ENCODE measurements at places on chromosomes 11 and 22.

DNA sequence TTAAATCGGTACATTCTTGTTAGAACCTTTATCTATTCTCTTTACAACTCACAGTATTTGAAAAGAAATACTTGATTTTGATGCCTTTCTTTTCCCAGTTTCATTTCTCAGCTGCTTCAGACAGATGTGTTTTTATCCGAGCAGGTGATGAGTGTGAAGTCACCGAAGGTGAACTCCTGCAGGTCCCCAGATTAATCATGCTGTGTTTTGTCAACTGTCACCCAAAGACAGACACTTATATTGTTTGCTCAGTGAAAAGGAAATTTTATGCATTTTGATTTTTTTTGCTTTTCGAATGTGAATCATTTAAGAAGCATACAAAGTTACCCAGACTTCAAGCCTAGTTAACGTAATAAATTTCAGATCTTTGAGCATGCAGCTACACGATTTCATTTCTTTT, 7.8 kb upstream of the TMPRSS13 start:
- DNase-seq, result no peak

- DNase-seq, result peak; percentile 88
Observed at GRCh38 chr22:36644333-36644757, 59.2 kb downstream of the CACNG2 start.

- DNase-seq, result no peak
Observed at GRCh38 chr11:74070723-74071492, 62.0 kb upstream of the UCP3 start.

- no peak for DNase-seq
Observed at GRCh38 chr11:106706355-106706754, 311.9 kb downstream of the GUCY1A2 start.

- no peak for DNase-seq
Observed at GRCh38 chr11:67309166-67309565, 5.8 kb downstream of the SSH3 start.

- no peak for DNase-seq
Observed at GRCh38 chr11:83938148-83938547, 652.0 kb upstream of the CCDC90B start.

DNA sequence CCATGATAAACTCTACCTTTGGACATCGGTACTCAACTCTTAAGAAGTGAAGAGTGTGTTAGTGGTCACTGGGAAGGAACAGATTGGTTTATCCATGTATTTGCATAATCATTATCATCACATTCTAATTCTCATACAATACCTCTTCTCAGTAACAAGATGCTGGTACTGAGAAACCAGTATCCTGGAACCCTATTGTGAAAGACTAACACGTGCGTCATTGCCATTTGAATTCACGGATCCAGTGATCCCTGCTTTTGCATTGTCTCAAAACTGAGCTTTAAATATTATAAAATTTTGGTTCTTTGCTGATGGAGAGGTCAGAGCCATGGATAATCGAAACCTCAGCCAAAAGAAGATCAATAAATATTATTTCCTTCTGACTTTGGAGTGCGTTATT, 35.2 kb downstream of the KIRREL3 start:
- DNase-seq, result no peak

- DNase-seq, result no peak
Observed at GRCh38 chr11:121890377-121890776, 225.6 kb downstream of the BLID start.

DNA sequence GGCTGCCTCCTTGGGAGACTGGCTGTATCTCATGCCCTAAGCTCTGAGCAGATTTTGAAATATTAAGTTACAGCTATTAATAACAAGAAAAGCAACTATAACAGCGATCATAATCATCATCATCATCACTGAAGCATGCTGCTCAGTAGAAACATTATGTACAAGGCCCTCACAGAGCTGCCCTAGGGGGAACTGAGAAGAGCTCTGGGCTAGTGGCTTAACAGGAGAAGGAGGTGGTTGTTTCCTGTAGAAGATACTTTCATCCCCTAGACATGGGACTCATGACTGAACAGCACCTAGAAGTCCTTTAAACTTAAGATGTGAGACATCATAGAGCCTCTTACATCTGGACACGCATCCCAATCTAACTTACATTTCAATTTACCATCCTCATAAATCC, 332.8 kb upstream of the PLET1 start:
- no peak for DNase-seq

GRCh38 chr11:66720223-66720898, 8.7 kb downstream of the SPTBN2 start:
- DNase-seq, result peak; percentile 38

- no peak for DNase-seq
Observed at GRCh38 chr11:91935120-91935519, 289.5 kb upstream of the FAT3 start.

GRCh38 chr11:105824457-105825013, 197.5 kb downstream of the MSANTD4 start:
- no peak for DNase-seq

GRCh38 chr11:124179310-124179709, 3.8 kb upstream of the OR10D3 start:
- no peak for DNase-seq

- DNase-seq, result no peak
Observed at GRCh38 chr11:120243221-120243620, 3.3 kb downstream of the POU2F3 start.

DNA sequence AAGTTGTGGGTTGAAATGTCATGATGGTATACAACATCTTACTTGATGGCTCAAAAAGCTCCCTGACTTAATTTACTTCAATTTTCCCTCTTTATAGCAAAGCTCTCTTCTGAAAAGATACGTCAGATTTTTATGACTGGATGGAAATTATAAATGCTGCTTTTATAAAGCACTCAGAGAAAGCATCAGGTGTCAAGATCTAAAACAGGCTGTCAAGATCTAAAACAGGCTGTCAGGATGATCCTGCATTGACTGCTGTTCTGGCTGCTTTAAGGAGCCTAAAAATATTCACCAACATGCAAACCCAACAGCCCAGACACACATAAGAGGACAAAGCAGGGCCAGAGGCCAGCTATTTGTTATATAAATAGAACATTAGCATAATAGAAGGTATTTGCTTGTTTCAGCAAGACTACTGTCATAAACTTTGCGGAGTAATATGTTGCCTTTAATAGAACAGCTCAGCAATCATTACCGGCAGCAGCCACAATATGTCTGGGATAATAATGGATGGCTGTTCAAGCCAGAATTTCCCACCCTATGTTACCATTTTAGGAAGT, 77.3 kb upstream of the ANO5 start:
- no peak for DNase-seq

DNA sequence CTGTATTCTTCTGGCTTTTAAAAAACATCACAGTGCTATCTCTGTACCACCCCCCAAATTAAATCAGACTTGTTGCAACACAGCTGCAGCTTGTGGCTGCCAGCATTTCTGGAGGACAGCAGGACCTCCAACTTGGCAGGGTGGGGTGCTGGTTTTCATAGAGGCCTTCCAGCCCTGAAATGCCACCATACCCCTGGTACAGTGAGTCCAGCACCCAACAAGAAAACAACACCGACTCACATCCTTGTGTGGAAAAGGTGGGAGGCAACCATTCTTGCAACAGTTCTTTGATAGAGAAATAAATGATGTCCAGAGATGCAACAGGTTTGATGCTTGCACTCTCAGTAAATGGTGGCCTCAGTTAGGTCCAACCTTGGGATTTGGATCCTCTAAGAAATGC, 96.0 kb downstream of the ABTB2 start:
- no peak for DNase-seq

DNA sequence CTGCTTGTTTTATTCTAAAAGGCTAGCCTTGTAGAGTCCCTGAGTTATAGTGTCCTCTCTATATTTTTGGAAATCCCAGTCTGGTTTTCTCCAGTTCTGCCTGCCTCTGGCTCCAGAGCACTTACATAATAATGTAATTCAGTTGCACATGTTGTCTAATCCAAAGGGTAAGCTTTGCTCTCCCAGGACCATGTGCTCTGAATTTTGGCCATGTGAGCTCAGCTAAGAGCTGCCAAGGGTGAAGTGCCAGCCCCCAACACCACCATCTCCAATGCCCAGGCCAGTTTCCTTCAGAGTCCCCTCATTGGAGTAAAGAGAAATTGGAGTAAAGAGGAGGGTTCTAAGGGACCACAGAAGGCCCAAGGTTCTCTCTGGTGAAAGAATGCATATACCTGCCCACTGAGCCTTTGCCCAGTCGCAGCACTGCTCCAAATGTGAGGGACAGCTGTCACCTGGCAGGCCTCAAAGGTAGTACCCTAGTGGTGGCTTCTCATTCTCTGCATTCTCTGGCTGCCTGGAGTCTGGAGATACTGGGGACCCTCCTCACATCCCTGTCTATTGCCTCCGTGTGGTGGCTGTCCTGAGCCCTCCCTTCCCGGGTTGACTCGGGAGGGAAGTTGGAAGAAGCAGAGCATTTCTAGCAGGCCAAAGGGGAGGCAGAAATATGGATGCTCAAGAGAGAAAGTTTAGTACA, 4.9 kb downstream of the CRY2 start:
- DNase-seq, result no peak

GRCh38 chr22:39959640-39960447, at the start of gene TMA7B:
Gene TMA7B (plus strand): TSS chr22:39960397. CDS start chr22:39964375, 3,978 bp downstream.
- peak; percentile 55 for DNase-seq

GRCh38 chr22:22398530-22399327, 109.8 kb downstream of the ZNF280B start:
- no peak for DNase-seq

- no peak for DNase-seq
Observed at GRCh38 chr11:109150581-109150980, 271.4 kb upstream of the C11orf87 start.

- no peak for DNase-seq
Observed at GRCh38 chr11:112822478-112823274, 138.5 kb upstream of the NCAM1 start.

DNA sequence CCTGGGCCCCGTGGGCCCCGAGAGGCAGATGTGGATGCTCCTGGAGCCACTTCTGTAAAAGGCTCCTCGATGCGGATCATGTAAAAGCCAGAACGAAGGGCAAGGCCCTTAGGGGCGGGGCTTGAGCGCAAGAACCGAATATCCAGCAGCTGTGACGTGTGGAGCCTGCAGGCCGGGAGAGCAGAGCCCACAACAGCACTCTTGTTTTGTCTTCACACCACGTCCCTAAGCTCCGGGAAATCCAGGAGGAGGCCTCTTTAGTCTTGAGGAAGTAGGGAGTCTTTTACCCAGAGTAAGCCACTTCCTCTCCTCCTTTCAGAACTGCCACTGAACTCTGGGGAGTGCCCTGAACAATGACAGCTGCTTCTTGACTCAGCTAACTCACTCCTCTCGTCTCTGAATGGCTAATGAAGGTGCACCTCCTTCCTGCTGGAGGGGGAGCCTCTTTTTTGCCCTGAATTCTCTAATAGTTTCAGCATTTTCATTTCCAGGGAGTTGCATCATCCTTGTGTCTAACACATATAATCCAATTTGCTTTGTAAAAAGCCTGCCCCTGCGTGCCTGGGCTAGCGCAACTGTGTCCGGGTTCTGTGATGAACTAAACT, 12.5 kb downstream of the L3MBTL2 start:
- DNase-seq, result peak; percentile 93

Data from suppressor macrophage treated with lipopolysaccharide for 4 hours (primary cell).